Testis (tissue), 5 donors: ENCODE measurements at places on chromosomes 3 and 15. TPM values are rescaled to one million over a fixed set of nuclear protein-coding genes. Genes with fewer than 3 reads are reported as not detected.

GRCh38 chr3:172527306-172527705 lies 4.1 kb upstream of the TNFSF10 start:
- DNase-seq = no peak

- DNase-seq = no peak
These were observed 3.2 kb upstream of the CNOT10 start for GRCh38 chr3:32681811-32682210.

DNA sequence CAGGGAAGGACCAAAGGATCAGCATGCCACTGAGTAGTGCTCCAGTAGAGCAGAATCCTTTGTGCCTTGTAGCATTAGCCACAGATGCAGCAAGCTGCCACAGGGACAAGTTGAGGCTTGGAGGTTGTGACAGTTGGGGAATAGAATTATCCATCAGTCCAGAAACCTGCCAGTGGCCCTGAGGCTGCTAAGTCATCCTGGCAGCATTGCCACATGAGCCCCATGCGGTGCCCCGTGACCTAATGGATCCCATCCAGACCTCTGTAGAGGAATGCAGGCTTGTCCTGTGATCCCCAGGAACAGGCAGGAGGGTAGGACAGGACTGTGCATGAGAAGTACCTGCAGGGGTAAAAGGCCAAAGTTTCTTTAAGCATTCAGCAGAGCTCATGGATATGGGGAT lies 51.7 kb downstream of the BOC start:
- no peak for DNase-seq

DNA sequence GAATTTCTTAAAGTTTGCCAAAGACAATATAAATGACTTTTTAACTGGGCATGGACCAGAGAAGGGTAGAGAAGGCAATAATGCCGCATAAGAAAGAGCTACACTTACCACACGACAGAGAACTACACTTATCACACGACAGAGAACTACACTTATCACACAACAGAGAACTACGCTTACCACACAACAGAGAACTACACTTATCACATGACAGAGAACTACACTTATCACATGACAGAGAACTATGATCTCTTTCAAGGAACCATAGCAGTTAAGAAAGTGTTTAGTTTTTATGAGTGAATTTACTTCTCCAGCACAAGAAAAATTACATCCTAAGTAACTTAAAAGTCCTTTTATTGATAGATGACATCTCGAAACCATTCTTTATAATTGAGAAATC lies 32.0 kb downstream of the DCUN1D1 start:
- no peak for DNase-seq

- DNase-seq = no peak
These were observed 218.2 kb upstream of the UBE2E1 start for GRCh38 chr3:23587513-23587912.

- DNase-seq = peak; percentile 71
These were observed 725.5 kb upstream of the ARRDC4 start for GRCh38 chr15:97234851-97235610.

- no peak for DNase-seq
These were observed 111.8 kb upstream of the TLE3 start for GRCh38 chr15:70209499-70209898.

Gene ADPGK
- 59.9 TPM for total RNA-seq

Gene IL17RB
- 17.5 TPM for total RNA-seq
